Renal cortex interstitium (tissue), 15 donors: ENCODE measurements at places on chromosomes 6 and 20.

DNA sequence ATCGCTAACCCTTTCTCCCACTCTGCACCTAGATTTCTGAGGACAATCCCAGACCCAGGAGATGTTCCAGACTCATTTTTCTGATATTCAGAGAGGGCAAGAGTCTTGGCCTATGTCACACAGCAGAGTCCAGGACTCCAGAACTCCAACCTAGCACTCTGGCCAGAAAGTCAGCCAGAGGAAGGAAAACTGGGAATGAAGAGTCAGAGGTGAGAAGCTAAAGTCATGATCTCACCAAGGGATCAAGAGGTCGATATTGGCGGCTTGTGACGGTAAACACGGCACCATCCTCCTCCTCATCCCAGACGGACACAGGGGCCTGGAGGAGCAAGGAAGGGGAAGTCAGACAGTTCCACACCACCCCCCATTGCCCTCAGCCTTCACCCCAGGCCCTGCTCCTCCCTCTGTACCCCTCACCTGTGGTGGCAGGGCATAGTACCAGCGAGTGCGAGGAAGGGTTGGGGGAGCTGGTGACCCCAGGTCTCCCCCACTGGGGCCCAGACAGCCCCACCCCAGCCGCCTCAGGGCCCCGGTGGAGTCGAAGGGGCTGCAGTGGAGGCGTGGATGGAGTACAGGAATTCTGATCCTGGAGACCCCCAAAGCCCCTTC is 1.8 kb downstream of the RGL2 start:
- DNase-seq, result no peak

DNA sequence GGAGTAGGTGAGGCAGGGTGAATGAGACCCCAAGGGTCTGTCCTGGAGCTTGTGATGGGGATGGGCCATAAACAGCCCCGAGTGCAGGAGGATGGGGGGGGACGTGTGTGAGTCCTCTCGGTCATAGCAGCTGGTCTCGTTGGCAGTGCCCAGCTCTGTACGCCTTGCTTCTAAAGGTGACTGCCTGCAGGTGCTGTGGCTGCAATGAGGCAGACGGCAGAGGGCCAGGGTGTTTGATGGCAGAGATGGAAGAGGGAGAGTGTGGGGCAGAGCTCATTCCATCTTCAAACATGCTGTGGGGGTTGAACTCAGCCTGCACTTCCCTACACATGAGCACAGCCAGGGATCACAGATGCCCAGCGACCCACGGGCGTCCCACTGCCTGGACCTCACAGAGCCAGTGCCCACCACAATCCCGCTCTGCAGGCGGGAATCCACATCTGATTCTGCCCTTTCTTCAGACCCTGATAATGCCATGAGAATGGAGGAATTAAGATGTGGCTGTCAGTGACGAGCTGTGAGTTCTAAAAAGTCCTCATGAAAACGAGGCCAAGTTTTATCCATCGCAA is 123.3 kb upstream of the CDH4 start:
- no peak for DNase-seq

- DNase-seq, result no peak
These were observed 81.0 kb downstream of the FYN start for GRCh38 chr6:111792241-111792640.

GRCh38 chr6:125094563-125094962 is 59.0 kb upstream of the TPD52L1 start:
- DNase-seq, result no peak

DNA sequence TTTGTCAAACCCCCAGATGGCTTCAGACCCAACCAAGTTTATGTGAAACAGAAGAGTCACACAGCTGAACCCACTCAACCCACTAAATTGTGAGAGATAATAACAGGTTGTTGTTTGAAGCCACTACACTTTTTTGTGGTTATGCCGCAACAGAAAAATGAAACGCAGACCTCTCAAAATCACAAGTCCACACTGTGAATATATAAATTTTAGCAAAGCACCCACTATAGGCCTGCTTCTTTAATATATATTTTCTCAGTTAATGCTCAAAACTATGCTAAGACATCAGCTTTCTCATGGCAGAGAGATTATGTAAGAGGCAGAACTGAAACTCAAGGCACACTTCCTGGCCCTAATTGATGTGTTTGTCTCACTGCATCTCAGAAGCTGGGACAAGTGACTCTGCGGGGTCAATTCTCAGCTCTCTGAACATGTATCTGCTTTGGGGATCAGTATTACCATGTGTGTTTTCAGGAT is 27.7 kb downstream of the MAP3K5 start:
- no peak for DNase-seq

DNA sequence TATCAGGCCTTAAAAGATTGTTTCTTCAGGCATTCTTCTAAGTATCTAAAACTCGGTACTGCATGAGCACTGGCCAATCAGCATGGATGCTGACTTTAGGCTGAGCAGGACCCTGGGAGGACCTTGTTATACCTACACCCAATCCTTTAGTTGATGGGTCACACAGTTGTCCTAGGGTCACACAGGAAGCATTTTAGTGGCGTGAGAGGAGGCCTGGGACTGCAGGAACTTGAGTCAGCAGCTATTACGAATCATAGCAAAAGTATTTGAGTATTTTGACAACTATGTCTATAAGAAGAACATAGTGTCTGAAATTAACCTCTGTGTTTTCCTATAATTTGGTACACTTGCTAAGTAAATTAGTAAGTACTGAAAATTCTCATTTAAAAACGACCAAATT is 741.4 kb downstream of the HACE1 start:
- DNase-seq, result no peak

DNA sequence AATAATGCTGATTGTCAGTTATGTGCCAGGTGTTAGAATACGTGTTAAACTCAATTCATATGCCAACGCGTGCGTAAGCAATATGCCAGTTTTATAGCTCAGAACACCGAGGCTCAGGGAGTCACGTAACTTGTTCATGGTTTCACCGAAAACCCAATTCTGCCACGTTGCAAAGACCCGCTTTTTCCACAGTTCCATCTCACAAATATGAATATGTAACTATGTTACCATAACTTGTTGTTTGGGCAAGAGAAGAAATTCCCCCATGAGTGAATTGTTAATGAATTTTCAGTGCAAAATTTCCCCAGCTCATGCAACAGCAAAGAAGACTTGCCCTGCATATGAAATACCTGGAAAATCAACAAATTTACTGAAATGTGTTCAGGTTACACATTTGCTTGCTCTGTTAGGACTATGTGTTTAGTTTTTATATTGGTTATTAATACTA is 30.1 kb downstream of the SF3B5 start:
- no peak for DNase-seq

DNA sequence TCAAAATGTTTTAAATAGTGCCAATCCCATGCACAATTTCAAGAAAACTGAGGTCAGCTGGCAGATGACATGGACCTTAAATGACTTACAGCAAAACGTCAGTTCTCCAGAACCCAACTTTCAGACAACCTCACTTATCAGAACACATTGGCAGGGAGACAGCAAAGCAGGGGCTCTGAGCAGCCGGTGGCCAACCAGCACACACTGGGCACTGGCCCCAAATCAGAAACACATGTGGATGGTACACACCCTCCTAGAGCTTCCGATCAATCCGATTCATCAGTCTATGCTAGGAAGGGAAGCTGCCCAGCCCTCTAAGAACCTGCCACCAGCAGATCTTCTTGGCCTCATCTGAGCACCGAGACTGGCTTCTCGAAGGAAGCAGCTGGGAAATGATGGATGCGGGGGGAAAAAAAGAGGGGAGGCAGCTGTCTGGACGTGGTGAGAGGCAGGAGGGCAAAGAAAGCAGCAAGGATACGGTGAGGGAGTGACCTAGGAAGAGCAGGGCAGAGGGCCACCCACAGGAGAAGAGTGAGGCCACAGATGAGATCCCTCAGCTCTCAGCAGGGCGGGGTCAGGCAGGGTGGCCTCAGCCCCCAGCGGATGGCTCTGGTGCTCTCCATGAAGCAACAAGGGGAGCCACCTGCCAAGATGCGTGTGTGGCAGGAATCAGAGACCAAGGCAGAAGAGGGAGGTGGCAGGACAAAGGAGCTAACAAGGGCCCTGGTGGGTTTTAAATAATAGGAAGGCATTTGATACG is 32.9 kb downstream of the TAF4 start:
- DNase-seq, result no peak

DNA sequence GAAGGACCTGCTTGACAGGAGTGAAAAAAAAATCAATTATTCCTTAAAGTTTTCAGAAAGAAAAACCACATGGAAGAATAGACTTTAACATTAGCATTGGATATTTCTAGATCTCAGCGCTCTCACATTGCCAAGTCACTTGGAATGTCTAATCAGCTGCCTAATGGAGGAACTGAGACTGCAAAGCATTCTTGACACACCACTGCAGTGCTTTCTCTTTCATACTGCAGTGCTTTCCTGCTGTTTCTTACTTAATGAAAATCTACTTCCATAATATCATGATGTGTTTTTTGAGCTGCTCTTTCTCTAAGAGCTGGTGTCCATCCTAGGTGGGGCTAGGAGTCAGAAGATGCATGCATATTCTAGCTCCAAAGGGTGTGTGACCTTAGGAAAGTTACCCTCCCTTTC is 20.4 kb upstream of the MCM3 start:
- no peak for DNase-seq

GRCh38 chr6:141347086-141347485 is 785.6 kb upstream of the GJE1 start:
- DNase-seq, result no peak

DNA sequence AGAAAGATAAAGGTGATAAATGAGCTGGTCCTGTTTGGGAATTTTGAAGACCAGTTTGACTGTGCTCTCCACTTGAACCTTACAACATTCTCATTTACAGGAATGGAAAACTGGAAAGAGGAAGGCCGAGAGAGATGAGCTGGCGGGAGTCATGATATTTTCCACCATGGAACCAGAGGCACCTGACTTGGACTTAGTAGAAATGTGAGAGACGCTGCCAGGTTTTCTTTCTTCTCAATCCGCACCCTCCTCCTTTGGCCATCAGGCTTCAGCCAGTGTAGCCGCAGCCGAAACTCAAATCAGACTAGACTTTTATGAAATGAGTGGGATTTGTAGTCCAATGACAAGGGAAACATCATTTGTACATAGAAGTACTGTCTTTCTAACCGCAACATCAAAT is 54.7 kb upstream of the SYNJ2 start:
- DNase-seq, result no peak

- no peak for DNase-seq
These were observed 114.4 kb upstream of the SLC22A23 start for GRCh38 chr6:3571250-3571681.

DNA sequence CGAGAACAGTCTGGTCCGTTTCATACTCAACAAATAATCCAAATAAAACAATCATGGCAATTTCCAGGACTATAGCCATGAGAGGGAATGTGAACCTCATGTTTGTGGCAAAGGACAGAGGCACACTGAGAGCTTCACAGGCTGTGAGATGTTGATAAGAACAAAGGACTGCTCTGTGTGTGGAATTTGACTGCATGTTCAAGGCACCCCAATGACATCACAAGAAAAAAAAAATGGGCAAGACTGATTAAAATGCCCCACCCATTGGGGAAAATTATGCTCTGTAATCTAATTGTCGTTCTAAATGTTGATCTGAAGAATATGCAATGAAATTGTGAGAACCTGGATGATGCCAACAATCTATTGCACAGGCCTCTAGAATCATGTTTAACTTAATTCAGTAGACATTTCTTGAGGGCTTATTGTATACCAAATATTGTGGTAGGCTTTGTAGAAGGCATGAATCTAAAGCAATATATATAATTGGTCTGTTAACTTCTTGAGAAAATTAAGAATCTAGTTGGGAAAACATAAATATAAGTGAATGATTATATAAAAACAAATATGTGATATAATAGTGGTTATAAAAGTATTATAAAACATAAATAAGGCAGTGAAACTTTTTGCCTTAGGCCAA is at the start of gene RHAG:
TSS of gene RHAG (minus strand) at position 127 of the 637 bp plus-strand sequence. CDS start at position 100, 27 bp downstream.
- no peak for DNase-seq

GRCh38 chr6:137756788-137757187 is 110.3 kb upstream of the TNFAIP3 start:
- no peak for DNase-seq

DNA sequence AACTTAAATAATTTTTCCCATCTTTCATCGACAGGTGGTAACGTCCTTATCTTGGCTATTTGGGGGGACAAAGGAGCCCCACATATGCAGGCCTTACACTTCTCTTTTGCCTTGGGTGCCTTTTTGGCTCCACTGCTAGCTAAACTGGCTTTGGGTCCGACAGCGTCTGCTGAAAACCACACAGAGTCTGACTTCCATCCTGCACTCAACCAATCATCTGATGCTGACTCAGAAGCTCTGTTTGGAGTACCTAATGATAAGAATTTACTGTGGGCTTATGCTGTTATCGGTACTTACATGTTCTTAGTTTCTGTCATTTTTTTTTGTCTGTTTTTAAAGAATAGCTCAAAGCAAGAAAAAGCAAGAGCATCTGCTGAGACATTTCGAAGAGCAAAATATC is 178.5 kb downstream of the SLC16A10 start:
- DNase-seq, result no peak

- no peak for DNase-seq
These were observed 21.0 kb downstream of the RNASET2 start for GRCh38 chr6:166935353-166935752.

DNA sequence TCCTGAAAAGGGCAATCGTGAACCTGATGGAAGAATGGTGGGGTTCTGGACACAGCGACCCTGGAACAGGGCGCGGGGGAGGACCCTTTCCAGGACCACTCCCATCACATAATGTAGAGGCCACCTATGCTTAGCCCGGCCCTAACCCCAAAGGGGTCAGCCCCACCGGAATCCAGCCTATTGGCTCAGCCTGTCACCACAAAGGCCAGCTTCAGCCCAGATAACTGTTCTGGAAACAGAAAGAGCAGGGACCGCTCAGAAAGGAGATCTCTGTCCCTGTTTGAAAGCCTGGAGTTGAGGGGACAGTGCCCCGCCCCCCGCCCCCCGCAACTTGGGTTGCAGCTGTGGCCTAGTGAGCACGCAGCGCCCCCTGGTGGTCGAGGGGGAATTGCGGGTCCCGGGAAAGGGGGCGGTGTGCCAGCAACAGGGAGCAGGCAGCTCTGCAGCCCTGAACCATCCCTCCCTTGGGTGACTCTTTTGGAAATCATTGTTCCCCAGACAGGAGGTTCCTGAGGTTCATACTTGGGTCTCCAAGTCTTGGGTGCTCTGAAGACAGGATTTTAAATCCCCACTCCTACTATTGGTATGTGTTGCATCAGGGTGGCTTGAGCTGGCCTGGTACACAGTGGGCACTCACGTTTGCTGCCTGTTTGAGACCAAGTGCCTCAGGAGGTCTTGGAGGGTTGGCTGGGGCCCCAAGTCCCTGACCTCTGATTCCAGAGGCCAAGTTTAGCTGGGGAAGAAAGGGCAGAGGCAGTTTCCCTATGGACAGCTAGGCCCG is 1.5 kb downstream of the SIGLEC1 start:
- DNase-seq, result no peak

GRCh38 chr6:34346175-34347119 is 46.0 kb downstream of the NUDT3 start:
- DNase-seq, result peak; percentile 46

DNA sequence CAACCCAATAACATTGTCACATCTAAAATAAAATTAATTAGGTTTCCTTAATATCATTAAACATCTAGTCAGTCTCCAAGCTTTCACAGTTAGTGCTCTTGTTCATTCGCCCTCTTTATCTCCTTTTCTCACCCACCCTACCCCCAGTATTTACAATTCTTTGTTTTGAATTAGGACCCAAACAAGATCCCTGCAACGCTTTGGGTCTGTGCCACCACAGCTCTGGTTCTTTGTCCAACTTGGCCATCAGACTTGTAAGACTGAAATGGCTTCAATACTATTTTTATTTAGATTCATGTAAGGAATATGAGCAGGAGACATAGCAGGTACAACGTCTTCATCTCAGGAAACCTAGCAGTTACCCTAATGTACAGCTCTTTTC is 276.5 kb downstream of the CDKAL1 start:
- DNase-seq, result no peak
